ENCODE measurements at places on chromosomes 7 and 10.

- DNase-seq = no peak
Measured at GRCh38 chr7:632831-633210, 93.7 kb upstream of the DNAAF5 start.

- DNase-seq = no peak
Measured at GRCh38 chr10:93463723-93464476, 18.2 kb downstream of the MYOF start.

- DNase-seq = no peak
Measured at GRCh38 chr10:71396711-71397295, at the start of gene CDH23. Gene CDH23 (plus strand): TSS chr10:71396920. CDS start chr10:71439832, 42,912 bp downstream.

GRCh38 chr10:131733596-131733995 is 167.2 kb upstream of the PPP2R2D start:
- no peak for DNase-seq

- DNase-seq = no peak
Measured at GRCh38 chr10:76088008-76088407, 656.6 kb downstream of the LRMDA start.

DNA sequence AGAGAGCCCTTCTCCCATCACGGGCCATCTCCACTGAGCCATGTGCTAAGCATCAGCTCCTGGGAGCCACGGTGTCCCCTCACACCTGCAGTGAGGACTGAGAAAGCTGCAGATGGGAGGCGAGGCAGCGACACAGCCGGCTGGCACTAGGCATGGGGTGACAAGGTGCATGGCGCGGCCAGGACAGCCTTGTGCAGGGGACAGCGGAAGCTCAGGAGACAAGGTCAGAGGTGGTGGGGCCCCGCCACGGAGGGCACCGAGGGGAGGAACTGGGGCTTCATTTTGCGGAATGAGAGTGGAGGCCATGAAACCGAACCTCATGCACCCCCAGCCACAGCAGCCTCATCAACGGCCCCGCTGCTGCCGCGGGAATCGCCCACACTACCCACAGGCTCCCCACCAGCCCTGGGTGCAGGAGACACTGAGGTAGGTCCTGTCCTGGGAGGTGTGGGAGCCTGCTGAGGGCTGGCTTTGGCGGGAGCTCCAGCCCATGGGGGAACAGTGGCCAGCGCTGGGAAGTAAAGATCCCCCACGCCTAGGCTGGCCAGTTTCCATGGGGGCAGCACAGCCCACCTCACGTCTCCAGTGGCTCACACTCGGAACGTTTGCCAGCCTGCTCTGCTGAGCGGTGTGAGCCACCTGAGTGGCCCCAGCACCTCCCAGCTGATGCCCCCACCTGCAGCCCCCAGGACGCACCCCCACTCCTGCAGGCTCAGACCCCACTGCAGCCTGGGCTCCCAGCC is 71.2 kb upstream of the INSIG1 start:
- no peak for DNase-seq

- DNase-seq = no peak
Measured at GRCh38 chr10:44465401-44466115, 80.7 kb upstream of the CXCL12 start.

DNA sequence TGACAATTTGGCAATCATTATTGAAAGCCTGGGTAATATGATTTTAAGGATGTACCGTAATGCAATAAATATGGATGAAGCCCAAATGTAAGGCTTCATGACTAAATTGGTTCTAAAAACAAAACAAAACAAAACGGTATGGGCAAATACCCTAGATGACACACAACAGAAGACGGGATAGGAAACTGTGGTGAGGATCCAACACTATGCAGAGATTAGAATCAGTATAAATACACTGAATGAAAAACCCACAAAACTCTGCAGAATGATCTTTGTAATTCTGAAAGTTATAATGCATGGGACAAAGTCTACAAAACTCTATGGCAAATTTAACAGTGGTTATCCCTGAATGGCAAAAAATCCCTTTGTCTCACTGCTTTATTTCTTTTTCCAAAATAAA is 57.6 kb downstream of the MALSU1 start:
- no peak for DNase-seq

DNA sequence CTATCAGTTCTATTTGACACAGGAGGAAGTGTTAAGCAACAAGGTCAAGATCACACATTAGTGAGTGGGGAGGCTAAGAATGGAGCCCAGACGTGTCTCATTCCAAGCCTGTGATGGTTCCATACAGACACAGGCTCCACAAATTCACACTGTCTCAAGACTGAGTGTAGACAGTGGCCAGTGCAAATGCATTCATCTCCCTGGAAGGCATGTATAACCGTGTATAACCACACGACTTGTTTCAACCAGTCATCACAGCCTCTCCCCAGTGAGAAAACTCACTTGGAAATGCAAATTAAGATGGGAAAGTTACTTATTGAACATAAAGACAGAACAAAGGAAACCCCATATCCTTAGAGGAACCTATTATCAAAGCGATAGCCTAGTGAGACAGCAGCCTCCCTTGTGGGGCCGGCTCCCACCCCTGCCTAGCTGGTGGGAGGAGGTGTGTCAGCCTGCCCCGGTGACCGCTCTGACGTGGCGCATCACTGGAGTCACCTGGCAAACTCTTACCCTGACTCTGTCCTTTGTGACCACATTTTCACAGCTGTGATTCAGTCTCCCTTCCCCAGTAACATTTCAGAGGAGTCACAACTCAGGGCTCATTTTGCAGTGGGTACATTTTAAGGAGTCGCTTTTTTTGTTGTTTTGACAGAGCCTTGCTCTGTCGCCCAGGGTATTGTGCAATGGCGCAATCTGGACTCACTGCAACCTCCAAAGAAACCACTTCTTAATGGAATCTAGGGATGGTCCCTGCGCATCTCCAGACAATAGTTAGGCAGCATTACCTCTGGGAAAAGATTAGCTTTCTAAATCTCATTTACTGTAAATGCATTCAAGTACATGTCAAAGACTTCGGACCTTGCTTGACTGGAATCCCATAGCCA is 126.6 kb upstream of the PARD3 start:
- no peak for DNase-seq

DNA sequence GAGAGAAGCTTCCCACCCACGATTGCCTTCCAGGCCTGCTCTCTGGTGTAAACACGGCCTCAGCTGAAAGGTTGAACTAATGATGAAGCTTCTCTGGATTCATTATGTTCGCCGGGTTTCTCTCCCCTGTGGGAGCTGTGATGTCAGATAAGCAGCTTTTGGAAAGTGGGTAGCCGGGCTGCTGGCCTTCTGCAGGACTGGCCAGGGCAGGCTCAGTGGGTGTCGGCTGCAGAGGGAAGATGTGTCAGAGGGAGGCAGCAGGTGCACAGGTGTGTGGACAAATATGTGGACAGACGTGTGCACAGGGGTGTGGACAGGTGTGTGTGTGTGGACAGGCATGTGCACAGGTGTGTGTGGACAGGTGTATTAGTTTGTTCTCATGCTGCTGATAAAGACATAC is 28.5 kb upstream of the PSMG3 start:
- no peak for DNase-seq

DNA sequence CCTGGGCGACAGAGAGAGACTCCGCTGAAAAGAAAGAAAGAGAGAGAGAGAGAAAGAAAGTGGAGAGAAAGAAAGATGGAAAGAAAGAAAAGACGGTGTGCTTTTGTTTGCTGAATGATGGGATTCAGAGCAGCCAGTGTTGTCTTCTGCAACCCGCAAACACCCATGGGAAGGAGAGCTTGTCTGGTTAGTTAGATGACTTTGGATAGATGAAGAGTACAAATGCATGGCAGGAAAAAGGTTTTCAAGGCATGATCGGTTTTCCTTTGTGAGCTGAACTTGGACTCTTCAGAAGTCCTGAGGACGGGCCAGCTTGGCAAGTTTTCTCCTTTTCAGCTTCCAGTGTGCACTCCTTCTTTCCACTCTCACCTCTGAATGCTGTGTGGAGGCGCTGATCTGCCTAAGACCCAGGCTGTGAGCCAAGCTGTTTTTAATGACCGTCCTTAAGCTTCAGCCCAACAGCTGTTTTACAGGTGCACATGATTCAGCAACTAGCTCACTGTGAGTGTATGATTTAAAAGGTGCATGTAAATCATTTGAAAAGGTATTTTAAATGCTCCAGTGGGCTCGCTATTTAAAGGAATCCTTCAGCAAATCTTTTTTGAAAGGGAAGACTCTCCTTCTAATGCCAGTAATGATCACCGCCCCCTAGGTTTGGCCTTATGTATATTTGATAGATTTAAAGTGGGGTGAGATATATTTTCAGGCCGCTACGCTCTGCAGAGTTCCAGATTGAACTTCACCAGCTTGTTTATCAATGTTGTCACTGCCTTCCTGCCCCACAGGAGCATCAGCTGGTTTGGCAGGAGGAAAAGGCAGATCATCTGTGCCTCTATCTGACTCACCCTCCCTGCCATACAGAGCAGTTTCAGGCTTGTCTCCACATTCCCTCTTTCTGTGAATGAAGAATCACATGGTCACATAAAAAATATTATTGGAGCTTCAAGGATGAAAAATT is 115.0 kb downstream of the PLXDC2 start:
- no peak for DNase-seq

DNA sequence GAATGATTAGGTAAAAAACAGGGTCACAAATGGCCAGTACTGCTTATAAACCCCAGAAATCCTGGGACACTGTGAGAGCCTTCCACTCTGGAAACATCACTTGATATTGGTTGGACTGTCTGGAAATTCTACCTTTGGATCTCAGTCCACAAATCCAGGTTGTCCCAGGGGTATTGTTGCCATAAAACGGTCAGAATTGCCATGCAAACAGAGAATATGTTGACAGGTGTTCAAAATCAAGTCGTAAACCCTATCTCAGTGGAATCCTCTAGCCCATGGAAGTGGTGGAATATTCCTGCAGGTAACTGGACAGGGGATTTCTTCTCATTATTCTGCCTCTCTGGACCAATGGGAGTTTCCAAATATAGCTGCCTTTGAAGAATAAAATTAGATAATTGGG is 31.2 kb upstream of the KCTD7 start:
- DNase-seq = no peak

- no peak for DNase-seq
Measured at GRCh38 chr10:109988212-109988596, 19.6 kb upstream of the ADD3 start.

- no peak for DNase-seq
Measured at GRCh38 chr7:17706734-17707133, 233.6 kb downstream of the SNX13 start.

DNA sequence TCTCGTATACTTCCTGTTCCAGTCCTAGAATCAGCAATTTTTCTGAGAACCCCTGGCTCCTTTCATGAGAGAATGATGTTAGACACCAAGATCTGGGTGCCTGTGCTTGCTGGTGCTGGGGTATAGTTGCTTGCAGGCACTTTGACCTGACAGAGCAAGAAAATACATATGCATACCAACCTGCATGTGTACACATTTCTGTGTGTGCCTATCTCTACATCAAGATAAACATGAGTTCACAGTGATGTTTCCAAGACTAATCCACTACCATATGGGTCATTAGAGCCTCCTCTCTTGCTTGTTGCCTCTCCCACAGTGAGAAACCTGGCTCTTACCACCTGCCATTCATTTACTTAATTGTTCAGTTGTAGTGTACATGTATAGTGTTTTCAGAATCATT is 229.1 kb upstream of the IGFBP3 start:
- DNase-seq = no peak

DNA sequence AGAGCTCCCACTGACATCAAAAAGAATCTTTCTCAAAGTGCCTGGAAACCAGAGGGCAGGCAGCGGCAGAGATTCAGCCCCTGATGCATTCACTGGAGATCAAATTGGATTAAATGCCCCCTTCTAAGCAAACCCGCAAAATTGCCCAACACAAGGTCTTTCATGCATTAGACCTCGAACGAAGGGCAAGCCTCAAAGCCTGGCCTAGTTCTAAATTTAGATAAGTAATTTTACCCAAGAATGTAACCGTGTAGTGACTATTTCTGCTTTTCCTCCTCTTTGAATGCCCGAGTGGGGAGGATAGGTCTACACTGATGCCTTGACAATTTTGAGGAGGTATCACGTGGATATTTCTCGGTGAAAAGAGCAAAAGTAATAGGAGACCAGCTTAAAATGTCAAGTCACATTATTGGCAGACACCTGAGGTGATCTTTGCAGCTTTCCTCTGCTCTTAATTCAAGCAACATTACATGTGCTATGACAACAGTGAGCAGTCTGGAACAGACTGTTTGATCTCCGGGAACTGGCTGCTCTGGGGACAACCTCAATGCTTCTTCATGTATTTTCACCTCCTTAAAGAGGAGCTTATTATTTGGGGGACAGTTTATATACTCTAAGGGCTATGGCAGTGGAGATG is 1263.5 kb upstream of the AUTS2 start:
- no peak for DNase-seq

DNA sequence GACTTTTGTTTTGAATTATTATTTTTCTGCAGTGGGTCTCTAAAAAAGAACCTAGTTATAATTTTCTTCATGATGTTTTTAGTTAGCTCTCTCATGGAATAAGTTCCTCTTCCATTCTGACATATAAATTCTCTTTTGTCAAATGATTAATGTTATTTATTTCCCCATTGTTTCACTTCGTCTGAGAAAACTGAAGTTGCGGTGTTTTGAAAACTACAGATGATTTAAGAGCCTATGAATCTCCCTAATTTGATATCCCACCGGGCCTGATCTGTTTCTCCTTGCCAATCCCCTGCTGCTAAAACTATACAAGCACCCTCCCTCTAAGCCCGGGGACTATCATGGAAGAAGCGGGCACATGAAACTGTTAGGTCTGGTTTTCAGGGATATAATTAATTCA is 41.4 kb downstream of the HTR7 start:
- no peak for DNase-seq

GRCh38 chr10:5485948-5486852 is 13.2 kb downstream of the CALML5 start:
- DNase-seq = no peak

- no peak for DNase-seq
Measured at GRCh38 chr10:71721313-71721712, 1.7 kb upstream of the C10orf105 start.

- no peak for DNase-seq
Measured at GRCh38 chr10:14975672-14976273, 16.6 kb downstream of the MEIG1 start.

DNA sequence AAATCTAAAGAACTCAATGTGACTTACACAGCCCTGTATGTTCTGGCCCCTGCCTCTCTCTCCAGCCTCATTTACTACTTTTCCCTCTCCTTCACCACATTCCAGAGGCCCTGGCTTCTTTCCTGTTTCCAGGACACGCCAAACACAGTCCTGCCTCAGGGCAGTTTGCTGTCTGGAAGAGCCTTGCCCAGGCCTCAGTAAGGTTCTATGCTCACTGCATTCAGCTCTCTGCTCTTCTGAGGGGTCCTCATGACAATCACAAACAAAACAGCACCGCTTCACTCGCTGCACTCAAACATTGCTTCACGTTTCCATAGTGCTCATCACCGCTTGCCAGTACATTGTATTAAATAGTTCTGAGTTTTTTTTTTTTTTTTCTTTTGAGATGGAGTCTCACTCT is 35.1 kb upstream of the GARS1 start:
- DNase-seq = no peak

- DNase-seq = no peak
Measured at GRCh38 chr10:93404048-93404354, 78.1 kb downstream of the MYOF start.

- DNase-seq = no peak
Measured at GRCh38 chr10:127612-128432, 7.4 kb upstream of the ZMYND11 start.
